ENCODE measurements at places on chromosomes 12 and 14.
A peak's percentile ranks its signal among the peaks of the same experiment; 100 is the strongest.

DNA sequence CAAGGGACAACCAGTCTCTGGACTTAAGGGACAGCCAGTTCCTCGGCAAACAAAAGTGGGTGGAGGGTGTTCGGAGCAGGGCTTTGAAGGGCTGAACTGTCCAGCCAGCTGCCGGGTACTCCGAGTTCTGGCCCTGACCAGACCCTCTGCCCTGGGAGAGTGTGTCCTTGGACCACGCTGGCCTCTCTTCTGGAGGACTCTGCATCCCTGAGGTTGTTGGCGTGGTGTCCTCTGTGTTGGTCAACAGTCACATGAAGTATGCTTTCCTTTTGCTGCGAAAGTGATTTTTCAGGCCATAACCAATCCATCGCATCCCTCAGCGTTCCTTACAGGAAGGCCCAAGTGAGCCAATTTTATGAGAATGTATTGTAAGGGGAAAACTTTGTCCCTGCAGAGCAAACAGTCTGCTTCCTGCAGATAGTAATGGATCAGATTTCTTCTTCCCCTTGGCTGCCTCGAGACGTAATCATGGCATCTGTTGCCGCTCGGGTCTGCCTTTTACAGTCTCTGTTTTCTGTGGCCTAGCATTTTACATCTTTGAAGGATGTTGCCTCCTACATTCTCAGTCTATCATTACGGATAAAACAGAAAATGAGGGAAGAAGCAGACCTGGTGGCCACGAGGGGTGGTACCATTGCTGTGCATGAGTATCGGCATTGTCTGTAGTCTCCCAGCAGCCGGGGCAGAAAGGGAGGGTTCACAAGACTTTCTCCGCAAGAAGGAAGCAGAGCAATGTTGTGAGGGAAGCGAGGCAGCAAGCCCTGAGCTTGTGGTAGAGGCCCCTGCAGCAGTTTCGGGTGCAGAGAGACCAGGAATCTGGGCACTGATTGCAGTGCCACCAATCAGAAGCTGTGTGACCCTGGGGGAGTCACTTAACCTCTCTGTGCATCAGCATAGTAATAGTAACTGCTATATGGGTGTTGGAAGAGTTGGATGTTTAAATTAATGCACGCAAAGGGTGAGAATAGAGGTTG is 47.4 kb downstream of the SMIM41 start:
- DNase-seq: no peak

- no peak for DNase-seq
Observed at GRCh38 chr12:8603856-8604255, 8.8 kb downstream of the AICDA start.

- no peak for DNase-seq
Observed at GRCh38 chr14:54881761-54882401, 20.7 kb downstream of the GCH1 start.

- DNase-seq: no peak
Observed at GRCh38 chr14:21399311-21399870, 15.6 kb upstream of the SUPT16H start.

DNA sequence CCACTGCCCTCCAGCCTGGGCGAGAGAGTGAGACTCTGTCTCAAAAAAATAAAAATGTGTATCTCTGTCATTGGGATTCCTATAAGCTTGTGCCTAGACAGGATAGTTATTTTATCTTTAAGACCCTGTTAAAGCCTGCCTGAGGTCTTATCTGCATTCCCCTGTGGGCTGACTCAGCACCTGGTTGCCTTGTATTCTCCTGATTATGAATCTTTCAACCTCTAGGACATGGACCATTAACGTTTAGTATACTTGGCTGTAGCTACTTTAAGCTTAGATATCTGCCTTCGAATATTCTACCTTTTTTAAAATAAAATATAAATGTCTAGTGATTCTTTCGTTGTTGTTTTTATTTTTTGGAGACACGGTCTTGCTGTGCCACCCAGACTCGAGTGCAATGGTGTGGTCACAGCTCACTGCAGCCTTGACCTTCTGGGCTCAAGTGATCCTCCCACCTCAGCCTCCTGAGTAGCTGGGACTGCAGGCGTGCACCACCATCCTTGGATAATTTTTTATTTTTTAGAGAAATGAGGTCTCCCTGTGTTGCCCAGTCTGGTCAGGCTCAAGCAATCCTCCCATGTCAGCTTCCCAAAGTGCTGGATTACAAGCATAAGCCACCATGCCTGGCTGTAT is 41.3 kb downstream of the RESF1 start:
- no peak for DNase-seq

DNA sequence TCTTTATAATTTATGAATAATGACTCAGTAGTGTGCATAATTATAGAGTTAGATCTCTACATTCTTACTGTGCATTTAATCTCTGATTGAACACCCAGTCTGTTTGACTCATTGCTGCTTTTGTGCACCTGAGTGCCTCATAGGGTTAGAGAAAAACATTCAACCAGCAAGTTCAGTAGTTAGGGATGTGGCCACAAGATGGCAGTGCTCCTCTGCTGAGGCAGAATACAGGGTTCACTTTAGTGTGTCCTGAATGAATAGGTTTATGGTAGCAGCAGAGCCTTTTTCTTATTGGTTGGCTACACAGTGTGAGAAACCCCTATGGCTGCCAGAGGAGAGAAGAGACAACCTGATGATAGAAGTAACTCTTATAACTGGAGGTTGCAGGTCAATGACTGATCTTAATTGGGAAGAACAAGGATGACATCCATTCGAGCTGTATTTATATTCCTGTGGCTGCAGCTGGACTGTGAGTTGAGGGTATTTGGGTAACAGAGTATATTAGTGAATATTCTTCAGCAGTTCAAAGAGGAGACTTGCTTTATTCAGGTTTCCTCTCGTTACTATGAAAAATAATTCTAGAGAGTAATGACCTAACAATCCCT is 194.9 kb upstream of the OR4E1 start:
- no peak for DNase-seq

DNA sequence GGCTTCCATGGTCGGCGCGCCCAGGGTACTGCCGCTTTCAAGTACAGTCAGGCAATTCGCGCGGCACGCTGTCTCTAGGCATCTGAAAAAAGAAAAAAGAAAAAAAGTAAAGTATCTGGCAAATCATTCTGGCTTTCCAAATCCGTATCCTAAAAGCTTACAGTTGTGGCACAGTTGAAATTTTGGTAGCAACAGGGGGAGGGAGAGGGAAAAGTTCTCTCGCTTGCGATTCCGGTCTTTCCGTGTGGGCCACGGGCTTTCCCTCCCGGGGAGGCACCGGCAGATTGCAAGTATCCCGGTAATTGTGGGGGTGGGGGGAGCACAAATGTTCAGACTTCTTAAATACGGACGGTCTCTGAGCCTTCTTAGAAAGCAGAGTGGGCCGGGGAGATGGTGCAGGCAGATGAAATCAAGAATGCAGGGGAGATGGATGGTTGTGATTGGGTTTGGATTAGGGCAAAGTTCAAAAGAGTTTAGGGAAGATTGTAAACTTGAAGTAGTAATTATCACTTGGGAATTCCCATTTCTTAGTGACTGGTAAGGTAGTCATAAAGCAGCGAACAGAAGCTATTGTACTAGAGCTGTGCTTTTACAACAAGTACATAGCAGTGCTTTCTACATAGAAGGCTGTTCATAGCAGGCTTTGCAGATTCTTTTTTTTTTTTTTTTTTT is 1.2 kb downstream of the SOCS2 start:
- DNase-seq: no peak

- DNase-seq: no peak
Observed at GRCh38 chr12:128942960-128943477, 89.7 kb downstream of the GLT1D1 start.

GRCh38 chr14:20855652-20856291 is 35.4 kb upstream of the RNASE3 start:
- DNase-seq: no peak

DNA sequence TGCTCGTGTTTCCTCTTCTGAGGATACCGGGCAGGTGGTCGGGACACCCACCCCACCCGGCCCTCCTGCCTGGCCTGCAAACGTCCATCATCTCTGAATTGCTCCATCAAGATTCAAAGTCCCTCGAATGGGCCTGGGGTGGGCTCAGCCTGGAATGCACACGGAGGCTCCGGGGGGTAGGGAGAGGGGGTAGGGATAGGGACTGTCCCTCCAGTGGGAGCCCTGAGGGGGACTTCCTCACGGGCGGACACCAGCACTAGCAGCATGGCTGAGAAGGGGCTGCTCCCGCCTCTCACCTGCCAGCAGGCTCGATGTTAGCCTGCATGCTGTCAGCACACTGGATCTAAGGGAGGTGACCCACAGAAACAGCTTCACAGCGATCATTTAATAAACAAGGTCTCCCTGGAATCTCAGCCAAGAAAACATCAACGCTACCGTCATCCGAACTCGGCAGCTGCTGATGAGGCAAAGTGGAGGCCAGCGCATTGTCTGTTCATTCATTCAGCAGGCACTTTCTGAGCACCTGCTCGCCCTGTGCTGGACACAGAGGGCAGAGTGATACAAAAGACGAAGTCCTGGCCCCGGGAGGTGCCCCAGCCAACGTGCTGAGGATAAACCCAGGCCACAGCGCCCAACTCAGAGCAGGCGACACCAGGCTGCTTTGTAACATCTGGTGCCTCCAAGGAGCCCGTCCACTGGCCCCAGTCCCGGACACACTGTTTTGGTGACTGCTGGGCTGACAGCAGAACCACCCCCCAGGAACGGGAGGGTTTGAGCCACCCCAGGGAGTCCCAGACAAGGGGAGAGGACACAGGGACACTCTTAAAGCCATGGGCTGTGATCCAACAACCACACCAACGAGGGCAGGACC is 6.3 kb downstream of the TMEM179 start:
- DNase-seq: peak; percentile 10

DNA sequence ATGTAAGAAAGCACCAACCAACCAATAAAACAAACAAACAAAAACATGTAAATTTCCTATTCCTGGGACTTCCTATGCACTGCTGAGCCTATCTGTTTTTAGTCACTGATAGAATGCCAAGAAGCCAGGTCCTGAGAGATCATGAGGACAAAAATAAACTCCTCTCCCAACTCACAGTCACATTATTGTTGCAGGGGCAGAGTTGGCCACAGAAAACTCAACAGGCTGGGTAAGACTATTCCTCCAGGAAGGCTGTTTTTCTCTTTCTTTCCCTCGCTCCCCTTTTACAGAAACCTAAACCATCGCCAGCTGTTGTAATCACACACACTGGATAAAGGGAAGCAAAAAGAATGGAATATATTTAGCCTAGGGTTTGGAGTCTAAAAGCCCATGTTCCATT is 55.8 kb upstream of the METAP2 start:
- DNase-seq: no peak

Data from DMS79 (cell line).